ENCODE measurements at places on chromosomes 6 and 20.
A peak's percentile ranks its signal among the peaks of the same experiment; 100 is the strongest.

DNA sequence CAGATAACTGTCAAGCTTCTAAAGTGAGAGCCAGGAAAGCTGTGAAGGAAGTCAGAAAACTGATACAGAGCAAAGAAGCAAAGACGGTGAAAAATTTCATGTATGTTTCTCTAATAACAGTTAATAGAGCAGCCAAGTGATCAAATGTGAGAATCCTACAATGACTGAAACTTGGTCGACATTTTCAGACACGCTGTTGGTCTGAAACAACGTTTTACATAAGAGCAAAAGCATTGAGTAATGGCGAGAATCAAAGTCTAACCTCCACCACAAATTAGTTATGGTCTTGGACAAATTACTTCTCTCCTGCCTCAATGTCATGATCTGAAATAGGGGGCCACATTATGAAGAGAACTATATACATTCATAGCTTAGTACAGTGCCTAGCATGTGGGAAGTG, 3.3 kb downstream of the MKKS start:
- no peak for DNase-seq

GRCh38 chr20:62023935-62024334, 41.7 kb downstream of the TAF4 start:
- DNase-seq, result no peak

- DNase-seq, result no peak
Observed at GRCh38 chr6:168828800-168829199, 387.8 kb downstream of the SMOC2 start.

GRCh38 chr6:11236076-11236750, 3.7 kb upstream of the NEDD9 start:
- peak; percentile 45 for DNase-seq

GRCh38 chr6:73929405-73929804, 233.4 kb downstream of the CD109 start:
- no peak for DNase-seq

DNA sequence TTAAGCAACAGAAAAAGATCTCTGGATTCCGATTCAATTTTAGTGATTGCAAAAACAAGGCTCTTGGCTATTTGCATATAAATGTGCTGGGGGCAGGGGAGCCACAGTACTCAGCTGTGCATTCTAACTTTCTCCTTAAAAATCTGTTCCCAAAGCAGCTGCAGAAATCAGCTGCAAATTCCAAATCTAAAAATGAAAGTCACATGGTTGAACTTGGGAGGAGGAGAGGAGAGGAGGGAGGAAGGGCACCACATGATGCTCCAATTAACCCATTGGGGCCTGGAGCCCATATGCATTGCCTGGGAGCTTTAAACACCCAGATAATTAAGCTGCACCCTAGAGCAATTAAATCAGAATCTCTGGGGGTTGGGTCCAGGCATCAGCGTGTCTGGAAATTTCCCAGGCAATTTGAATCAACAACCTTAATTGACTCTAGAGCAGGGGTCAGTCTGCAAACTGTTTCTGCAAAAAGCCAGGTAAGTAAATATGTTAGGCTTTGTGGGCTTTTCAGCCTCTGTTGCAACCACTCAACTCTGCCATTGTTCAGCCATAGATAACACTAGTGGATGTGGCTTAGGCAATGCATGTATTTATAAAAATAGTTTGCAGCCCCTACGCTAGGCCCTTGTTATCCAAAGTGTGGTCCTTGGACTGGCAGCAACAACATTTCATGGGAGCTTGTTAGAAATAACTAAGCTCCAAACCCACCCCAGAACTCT, 508.1 kb downstream of the KIF16B start:
- DNase-seq, result no peak

All from thyroid gland (tissue), 4 donors.